ENCODE measurements at places on chromosomes 5 and 9.

GRCh38 chr5:93850311-93850710, 108.9 kb upstream of the POU5F2 start:
- DNase-seq: no peak

GRCh38 chr5:173577166-173577565, 39.3 kb downstream of the BOD1 start:
- no peak for DNase-seq

DNA sequence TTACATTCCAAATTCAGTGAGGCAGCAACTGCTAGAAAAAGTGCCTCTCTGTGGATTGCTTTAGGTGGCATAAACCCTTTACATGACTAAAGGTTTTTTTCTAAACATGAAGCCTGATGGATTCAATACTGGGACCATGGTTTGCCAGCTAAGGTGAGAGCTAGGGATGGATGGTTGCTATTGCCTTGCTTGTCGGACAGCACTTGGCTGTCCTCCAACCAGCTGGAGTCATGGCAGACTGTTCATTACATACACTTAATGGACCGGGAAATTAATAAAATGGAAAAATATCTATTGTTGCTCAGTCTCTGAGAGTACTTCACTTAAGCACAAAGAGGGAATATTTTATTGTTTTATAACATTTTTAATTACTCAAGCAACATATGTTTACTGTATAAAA, 116.9 kb upstream of the TRPC7 start:
- no peak for DNase-seq

DNA sequence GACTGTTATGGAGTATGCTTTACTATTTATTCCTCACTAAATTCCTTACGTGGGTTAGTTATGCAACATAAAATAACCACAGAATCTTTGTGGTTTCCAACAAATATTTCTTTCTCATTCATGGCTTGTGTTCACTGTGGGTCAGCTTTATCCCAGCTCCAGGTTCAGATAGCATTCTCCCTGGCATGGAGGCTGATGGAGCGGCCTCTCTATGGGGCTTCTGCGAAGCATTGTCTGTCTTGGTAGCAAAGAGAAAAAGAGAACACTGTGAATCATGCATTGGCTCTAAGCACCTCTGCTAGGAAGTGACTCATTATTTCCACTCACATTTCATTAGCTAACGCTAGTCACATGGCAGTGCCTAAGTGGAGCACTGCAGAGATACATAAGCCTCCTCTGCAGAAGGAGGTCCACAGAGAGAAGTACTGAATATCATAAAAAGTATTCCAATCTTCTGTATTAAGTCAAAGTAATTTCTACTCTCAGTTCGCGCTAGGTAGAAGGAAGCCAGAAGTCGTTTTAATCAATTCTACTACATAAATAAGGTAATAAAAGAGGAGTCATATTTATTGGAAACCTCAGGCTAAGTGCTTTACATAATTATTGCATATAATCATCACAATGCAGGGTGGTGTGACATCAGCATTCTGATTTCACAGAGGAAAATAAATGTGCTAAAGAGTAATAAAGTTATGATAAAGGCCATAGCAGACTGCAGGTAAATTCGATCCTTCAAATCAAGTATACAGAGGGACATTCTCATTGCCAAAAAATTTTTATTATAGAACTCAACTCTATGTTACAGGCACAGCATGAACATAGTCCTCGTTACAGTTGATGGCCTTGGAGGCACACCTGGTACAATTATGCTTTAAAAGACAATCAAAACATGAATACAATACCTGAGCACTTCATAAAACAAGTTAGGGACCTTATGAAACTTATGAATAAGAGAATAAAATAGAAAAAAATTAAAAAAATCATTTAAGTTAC, 531.1 kb downstream of the CETN3 start:
- DNase-seq: no peak

DNA sequence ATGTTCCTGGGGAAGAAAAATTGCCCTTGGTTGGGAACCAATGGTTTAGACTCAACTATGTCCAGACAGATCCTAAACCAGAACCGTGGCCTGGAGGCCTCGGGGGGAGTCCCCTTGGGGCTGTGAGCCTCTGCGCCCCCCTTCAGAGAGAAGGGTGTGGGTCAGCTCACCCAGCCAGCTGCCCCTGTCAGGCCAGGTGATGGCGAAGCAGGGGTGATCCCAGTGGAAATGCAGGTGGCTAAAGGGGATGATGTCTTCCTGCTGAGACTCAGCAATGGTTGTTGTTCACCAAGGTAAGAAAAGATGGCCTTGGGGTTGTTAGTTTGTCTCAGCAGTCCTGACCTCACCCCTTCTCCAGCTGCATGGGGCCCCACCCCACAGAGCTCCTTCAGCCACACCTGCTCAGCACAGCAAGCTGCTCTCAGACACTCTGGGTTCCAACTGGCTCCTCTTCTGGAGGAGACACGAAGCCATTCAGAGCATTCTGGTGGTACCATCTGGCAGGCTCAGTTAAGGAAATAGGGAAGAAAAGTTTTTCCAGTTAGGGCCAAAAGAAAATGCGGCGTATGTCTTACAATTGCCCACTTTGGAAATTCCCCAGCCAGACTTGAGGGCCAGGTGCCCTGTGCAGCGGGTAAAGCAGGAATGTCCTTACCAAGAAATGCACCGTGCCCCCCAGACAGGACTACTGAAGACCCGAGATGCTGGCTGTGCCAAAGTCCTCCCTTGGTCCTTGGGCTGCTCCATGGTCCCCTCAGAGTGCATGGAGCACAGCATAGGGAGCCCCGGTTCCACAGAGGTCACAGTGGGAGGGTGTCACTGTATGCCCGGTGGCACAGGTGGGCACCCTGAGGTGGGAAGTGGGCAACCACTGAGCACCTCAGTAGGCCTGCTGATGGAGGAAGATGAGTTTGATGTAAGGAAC, 90.2 kb downstream of the NSUN2 start:
- DNase-seq: no peak

GRCh38 chr5:97088774-97089148, 53.6 kb downstream of the LIX1 start:
- DNase-seq: no peak

DNA sequence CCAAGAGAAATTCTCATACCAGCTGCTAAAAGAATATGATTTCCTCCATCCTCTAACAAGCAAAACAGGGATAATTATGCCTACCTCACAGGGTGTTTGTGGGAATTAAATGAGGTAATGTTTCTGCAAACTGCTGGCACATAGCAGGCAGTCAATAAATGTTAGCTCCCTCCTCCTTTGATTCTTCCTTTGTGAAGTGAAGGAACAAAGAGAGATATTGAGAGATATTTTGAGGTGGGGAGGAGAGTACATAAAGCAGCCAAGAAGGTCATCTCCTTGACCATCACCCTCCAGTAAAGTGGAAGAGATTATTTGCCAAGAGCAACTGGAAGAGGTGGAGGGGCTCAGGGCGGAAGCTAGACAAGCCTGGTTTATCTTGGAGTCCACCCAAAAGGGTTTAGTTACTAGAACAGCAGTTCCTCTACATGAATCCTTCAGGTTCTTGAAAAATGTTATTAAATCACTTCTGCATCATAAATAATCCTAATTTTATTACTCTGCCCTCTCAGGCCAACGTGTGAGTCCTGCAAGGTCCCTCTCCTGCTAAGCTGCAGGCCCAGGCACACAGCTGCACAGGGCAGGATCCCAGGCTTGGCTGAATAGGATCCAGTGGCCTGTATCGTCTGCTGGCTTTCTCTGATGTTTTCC, 35.0 kb upstream of the TLE1 start:
- no peak for DNase-seq

DNA sequence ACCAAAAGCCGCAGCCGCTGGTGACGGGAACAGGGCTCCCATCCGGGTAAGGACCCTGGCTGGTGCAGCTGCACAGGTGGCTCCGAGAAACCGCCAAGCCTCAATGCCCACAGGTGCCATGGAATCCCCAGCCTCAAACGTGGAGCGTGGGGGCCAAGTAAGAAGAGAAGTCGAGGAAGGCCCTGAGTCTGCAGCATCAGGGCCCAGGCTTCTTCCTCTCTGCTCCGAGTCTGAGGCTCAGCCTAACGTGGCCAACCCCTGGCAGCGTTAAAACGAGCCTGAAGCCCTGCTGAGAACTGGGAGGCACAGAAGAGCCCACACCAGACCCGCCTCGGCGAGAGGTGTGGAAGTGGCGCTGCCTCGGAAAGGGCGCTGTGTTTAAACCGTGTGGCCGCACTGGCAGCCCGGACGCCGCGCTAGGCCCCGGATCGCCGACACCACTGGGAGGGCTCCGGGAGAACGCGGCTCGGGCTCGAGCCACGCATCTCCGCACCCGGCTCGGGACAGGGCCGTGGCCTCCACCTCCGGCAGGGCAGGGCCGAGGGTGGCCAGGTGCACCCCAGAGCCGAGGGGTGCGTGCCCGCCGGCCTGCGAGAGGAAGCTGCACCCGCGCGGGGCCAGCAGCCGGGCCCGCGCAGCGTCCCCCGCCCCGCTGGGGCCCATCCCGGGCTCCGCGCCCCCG, 730 bp downstream of the ZMYND19 start:
- no peak for DNase-seq

DNA sequence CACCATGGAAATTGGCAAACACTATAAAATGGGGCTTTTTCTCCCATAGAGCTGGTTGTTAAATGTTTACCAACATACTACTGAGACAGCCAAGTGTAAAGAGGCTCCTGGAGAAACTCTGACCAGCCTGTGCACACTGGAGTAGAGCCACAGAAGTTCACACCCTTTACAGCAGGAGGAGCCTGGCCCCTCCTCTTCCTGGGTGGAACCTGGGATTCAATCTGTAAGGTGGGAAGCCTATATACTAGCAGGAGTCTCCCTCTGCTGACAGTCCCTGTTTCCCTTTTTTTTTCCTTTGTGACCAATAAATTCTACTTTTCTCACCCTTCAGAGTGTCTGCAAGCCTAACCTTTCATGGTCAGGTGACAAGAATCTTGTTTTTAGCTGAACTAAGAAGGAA, 10.4 kb upstream of the SLC30A5 start:
- no peak for DNase-seq

DNA sequence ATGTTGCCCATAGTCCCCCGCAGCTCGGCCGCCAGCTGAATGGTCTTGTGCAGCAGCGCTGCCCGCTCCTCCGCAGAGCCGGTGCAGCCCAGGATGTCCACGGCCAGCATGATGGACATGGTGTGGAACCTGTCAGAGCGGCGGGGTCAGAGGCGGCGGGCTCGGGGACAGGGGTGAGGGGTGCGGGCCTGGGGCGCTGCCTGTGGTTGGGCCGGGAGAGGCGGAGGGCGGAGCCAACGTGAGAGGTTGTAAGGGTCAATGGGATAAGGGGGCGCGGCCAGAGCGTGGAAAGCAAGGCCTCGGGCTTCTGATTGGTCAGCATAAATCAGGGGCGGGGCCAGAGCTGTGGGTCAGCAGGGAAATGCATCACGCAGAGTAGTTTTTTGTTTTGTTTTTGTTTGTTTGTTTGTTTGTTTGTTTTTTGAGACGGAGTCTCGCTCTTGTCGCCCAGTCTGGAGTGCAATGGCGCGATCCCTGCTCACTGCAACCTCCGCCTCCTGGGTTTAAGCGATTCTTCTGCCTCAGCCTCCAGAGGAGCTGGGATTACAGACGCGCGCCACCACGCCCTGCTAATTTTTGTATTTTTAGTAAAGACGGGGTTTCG, 6.8 kb upstream of the TOR2A start:
- no peak for DNase-seq

DNA sequence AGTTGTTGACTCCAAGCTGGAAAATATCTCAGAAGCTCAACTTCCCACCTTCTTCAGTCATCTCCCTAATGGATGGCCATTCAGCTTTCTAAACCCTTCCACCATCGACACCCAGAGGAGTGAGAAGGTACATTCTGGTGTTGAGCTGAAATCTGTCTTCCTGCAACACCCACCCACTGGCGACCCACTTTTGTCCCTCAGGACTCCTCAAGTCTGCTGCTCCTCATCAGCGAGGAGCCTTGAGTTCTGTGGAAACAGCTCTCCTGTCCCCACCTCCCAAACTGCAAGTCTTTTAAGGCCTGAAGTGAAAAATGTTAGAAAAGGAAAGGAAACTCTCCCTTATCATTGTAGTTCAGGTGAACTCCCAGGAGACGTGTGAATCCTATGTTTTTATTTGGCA, 111.5 kb upstream of the HAND1 start:
- no peak for DNase-seq

DNA sequence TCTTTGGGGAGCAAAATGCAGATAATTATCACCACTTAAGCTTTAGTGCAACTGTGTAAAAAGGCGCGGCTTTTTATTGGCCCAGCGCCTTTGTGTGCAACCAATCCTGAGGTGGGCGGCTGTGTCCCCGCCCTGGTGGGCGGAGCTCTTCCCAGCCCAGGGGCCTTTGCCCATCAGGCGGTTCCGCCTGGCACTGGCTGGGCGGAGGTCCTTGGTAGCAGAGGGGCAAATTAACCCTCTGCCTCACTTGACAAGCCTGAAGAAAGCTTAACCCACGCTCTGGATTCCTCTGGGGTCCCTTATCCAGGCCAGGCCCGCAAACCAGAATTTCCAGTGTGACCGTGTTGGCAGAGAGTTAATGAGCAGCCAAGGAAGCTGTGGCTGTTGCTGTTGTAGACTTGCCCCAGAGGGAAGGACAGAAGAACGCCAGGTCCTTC, 12.8 kb upstream of the NIPAL4 start:
- no peak for DNase-seq

DNA sequence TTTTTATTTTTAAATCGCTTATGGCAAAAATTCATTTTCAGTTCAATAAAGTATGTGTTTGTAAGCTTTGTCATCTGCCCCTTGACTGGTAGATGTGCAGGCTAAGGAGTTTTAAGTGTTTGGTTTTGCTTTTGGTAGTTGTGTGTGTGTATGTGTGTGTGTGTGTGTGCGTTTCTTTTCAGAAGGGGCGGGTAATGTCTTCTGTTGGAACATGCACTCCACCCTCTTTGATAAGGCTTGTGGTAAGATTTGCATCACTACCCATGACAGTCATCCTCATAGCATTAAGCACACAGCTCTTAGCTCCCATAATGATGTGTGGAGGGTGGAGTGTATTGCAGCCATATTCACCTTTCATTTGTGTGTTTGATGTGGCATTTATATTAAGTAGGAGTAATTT, 92.1 kb upstream of the FSD1L start:
- no peak for DNase-seq

GRCh38 chr5:138096997-138097828, 13.4 kb downstream of the WNT8A start:
- no peak for DNase-seq

GRCh38 chr5:141978389-141978788, 9.5 kb downstream of the RNF14 start:
- DNase-seq: no peak

GRCh38 chr9:133099726-133100505, 21.1 kb downstream of the RALGDS start:
- DNase-seq: no peak

DNA sequence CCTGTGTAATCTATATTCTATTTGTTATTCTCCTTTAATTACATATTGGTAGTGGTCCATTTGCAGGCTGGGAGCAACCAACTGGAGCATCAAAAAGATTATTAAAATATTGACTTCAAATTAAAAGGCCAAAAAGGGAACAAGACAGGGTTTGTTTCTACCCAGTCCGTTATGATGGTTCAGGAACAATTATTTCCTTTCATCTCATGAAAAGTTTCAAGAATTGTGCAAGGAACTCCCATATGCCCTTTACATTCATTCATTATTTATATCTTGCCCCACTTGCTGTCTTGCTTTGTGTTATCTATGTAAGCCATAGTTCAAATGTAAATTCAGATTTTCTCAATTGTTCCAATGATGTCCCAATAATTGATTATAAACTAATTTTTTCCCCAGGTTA, 58.7 kb upstream of the TLE1 start:
- DNase-seq: no peak

Data from stimulated activated CD4-positive, alpha-beta T cell treated with anti-CD3 and anti-CD28 coated beads, TNF-alpha, amount 100 ng/mL, for 24 hours (primary cell).